ENCODE measurements at places on chromosomes 1 and 21.

GRCh38 chr1:192732787-192733186 is 76.1 kb upstream of the RGS2 start:
- no peak for DNase-seq

GRCh38 chr1:210598135-210598652 is 269.5 kb downstream of the HHAT start:
- DNase-seq: no peak

DNA sequence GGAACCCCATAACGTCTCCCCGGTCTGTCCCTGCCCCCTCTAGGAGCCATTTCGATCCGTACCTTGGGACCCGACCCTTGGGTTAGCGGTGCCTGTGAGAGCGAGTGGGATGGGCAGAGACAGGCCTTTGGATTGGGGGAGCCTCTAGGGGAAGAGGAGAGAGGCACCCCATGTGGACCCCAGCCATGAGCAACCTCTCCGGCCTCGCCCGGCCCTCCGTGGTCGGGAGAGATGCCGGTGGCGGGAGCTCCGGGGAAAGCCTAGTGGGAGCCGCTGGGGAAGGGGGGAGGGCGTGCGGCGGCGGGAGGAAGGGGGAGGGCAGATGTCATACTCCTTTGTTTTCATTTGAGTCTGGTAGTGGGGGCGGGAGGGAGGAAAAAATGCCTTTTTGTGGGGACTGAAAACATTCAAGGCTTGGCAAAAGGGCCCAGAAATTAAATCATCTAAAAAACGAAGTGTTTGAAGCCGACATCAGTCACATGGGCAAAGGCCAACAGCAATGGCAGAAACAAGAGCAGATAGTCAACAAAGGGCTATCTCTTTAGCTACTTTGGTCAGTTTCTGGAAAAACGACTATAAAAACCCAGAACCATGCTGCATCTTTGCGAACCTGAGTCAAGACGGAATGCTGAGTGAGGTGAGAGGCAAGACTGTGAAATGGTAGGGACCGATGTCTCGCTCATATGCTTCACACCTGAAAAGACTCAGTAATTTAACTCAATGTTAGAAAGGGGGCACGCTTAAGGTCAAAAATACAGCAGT is 758 bp downstream of the PTBP2 start:
- DNase-seq: peak; percentile 32

DNA sequence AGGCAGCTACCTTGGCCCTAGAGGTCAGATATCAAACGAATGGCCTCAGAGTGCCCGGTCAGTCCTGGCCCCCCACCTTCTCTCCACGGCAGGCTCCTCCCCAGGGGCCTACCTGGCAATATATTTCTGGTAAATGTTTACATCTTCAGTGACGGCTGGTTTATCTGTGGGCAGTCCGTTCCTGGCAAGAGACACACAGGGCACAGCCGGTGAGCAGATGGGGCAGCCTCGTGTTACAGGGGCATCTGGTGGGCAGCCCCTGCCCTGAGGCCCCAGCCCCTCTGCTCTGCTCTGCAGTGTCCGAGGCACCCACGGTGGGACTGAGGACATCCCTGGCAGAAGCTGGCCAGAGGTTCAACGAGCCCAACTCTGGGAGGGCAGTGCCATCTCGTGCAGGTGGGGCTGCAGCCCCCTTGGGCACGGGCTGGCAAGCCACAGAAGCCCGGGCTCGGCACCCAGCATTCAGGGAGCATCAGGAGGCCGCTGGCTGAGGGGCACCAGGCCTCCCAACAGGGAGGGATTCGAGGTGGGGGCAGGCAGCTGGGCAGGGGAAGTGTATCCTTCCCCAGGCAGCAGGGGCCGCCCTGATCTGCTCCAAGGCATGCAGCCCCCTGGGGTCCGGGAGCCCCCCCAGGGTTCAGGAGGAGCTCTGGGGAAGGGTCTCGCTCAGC is 137.9 kb downstream of the CASZ1 start:
- no peak for DNase-seq

GRCh38 chr21:25107708-25108107 is 499.6 kb downstream of the MRPL39 start:
- DNase-seq: no peak

DNA sequence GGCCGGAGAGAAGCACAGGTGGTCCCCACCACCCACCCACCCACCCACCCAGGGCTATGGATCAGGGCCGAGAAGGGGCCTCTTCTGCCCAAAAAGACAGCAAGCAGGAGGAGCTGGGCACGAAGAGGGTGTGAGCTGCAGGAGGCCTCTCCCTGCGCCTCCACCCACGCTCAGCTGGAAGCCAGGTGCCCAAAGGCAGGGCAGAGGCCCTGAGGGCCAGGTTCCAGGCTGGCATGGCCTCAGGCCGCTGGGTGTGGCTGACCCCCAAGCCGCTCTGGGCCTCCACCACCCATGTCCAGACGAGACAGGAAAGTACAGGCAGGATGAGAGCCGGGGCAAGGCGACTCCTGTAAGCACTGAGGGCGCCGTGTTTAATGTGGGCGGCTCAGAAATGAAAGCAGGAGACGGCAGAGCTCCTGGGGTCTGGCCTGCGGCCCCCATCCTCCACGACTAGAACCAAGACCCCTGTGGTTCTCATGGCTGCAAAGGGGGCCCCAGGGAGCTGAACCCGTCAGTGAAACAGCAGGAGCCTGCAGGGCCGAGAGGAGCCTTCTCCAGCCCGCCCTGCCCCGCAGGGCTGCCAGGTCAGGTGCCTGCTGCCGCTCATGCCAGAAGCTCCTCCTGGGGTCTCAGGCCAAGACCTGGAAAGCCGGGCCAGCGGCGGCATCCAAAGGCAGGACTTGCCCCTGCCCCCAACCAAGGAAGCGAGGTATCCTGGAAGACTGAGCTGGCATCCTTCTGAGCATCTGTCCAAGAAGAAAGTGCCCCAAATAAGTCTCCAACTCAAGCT is 56.0 kb downstream of the MEGF6 start:
- no peak for DNase-seq

- peak; percentile 79 for DNase-seq
Observed at GRCh38 chr1:28208818-28209441, 23.9 kb downstream of the DNAJC8 start.

GRCh38 chr1:162391790-162392563 is 10.4 kb downstream of the C1orf226 start:
- DNase-seq: peak; percentile 40

GRCh38 chr1:1567152-1567875 is 7.3 kb downstream of the SSU72 start:
- DNase-seq: no peak

- DNase-seq: no peak
Observed at GRCh38 chr1:200479816-200480215, 70.0 kb upstream of the ZNF281 start.

DNA sequence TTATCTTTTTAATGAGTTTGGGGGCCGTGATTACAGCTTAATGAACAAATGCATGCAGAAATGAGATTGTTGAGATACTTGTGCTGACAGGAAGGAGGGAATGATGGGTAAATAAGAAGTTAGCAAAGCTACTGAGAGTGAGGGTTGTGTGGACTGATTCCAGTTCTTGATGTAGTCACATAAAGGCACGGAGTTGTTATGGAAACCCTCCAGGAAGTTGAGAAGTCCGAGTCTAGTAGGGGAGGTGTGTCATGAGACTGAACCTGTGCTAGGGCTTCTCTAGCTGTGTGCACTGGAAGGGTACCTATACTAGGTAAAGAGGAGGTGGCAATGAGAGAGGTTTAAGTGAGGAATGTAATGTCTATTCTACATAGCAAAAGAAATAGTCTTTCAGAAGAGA is 475.7 kb downstream of the USP25 start:
- no peak for DNase-seq

- no peak for DNase-seq
Observed at GRCh38 chr1:66342707-66343106, 191.2 kb upstream of the SGIP1 start.

GRCh38 chr1:97603776-97604175 is 317.1 kb downstream of the DPYD start:
- DNase-seq: no peak

DNA sequence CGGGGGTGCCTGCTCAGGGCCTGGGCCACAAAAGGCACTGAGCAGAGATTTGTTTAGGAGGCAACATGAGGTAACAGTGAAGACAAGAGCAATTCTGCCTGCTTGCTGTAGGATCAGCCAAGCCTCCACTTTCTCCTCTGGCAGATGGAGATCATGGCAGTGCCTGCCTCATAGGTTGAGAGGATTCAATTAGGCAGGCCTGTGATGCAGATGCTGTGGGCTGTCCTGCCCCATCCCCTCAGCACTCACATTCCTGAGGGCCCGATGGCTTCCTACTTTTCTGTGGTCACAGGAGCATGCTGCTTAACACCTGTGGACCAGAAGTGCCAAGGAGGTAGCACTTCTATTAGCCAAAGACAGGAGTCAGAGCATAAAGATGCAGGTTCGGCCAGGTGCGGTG is 1.2 kb upstream of the UBL4B start:
- DNase-seq: no peak

GRCh38 chr21:45918835-45919447 is 62.6 kb upstream of the COL6A1 start:
- DNase-seq: no peak

DNA sequence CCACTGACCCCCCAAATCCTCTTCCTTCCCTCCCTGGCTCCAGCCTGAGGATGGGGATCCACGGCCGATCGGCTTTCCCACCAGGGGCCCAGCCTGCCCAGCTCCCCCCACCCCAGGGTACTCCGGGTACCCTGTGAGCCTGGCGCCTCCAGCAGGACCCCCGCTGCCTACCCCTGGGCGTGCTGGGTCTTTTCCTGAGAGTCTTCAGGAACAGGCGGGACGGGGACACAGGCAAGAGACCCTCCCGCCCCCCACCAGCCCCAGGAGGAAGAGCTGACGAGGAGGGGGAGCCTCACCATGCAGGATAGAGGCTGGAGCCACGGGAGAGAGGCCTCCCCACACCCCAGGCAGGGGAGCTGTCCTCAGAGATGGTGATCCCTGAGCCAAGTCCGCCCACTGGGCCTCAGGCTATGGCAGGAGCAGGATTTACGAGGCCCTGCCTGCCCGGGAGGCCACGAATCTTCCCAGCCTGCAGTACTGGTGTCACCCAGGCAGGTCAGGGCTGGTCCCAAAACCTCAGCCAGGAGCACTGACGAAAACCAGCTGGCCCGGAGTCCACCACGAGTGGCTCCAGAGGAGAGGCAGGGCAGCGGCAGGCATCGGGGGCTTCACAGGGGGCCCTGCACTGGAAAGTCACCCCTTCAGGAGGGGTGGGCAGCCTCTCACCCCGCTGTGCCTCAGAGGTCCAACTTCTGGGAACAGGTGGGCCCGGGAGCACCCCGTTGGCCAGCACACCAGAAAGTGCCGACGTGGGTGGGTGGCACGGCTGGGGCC is 58.0 kb downstream of the MEGF6 start:
- DNase-seq: no peak

- no peak for DNase-seq
Observed at GRCh38 chr1:115228191-115228590, 109.9 kb downstream of the NGF start.

GRCh38 chr1:54283635-54284385 is 83.8 kb downstream of the MRPL37 start:
- no peak for DNase-seq

DNA sequence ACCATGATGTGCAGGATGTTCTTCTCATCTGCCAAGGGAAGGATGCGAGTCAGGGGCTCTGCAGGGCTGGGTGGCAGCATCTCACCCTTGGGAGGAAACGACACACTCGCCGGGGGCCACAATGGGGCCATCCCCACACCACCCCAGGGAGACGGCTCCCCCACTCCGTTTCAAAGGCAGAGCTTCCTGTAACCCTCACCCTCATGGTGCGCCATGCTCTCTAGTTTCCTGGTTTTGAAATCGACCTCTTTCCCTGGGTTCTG is 20.2 kb downstream of the RIPK4 start:
- DNase-seq: no peak

GRCh38 chr1:172499636-172500141 is 33.3 kb upstream of the SUCO start:
- DNase-seq: peak; percentile 85

DNA sequence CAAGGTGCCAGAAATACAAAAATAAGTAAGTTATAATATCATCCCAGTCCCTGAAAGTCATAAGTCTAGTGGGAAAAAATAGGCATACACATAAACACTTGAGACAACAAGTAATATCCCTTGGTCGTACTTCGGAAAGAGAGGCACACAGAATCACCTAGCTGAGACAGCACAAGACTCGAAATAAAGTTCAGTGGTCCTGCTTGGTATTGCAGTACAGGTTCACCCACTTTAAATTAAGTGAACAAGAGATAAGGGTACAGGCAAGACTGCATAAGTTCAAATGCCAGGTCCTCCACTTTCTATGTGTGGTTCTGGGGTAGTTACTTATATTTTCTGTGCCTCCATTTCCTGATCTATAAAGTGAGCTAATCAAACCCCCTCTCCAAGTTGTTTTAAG is 47.6 kb downstream of the SEC16B start:
- DNase-seq: no peak

- DNase-seq: no peak
Observed at GRCh38 chr1:207847116-207847515, 63.8 kb downstream of the CD34 start.

- DNase-seq: peak; percentile 3
Observed at GRCh38 chr1:172498857-172499256, 34.1 kb upstream of the SUCO start.

- DNase-seq: peak; percentile 13
Observed at GRCh38 chr1:247077876-247078257, 744 bp downstream of the ZNF670 start.

DNA sequence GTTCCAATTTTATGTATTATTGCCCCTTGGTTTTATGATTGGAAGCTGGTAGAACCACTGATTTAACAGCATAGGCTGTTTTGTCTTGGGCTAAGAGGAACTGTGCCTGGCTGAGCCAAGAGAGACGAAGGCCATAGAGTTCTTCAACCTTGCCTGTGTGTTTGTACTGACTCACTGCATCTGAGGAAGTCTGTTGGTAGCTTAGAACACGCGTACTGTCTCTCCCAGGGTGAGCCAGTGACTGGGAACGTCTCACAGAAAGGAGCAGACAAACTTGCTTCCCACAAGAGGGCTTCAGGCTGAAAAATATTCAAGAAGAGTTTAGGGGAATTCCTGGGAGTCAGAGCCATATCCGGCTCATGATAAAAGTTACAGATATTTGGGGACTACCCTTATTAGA is 14.9 kb downstream of the TMEM51 start:
- DNase-seq: no peak

DNA sequence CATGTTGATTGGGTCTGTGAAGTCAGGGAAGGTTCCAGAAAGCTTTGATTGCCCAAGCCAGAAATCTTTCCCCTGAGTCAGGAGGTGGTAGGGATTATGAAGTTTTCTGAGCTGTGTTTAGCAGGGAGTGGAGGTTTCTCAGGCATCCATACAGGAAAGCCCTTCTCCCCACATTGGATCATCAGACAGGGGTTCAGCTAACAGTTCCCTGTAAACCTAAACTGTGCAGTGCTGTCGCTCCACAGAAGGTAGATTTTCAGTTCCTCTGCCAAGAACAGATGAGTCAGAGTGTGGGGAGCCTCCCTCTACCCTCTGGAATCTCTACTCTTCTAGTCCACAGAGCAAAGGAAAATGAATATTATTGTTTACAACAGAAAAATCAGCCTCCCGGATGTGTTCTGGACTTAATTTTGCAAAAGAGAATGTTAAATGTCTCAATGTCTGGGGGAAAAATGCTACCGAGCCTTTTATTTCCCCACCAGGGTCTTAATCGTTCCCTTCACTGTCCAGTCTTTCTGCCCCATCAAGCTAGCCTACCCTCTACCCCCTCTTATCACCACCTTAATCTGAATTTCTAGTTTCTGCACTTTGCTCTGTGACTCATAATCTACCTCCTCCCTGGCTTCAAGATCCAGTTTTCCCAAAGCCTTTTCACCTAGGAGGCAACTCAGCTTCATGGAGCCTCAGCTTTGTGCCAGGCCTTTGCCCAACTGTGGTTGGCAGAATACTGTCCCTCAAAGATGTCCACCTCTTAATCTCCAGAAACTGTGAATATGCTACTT is 355.6 kb downstream of the PRDM2 start:
- no peak for DNase-seq
